ENCODE measurements at places on chromosomes 5 and 9.

DNA sequence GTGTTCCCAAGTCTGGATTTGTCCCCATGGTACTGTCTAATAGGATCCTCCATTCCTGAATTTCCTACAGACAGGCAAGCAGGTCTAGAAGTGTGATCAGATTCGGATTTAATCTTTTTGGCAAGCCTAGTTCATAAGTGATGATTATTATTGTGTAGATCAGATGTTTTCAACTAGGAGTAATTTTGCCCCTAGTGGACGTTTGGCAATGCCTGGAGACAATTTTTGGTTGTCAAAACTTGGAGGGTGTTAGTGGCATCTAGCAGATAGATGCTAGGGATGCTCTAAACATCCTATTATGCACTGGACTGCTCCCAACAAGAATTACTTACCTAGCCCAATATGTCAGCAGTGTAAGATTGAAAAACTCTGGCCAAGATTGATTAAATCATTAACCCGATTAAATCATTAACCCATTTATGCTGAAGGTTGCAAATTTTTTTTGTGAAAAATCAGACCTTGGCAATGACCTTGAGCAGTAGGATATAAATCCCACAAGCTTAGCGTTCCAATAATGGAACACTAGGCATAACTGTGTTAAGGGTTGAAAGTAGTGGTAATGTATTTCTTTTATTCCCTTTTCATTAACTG lies 28.2 kb downstream of the TCERG1 start:
- no peak overlapping the region for H3K4me3 ChIP-seq
- H3K27ac ChIP-seq = no peak overlapping the region
- H3K4me1 ChIP-seq = no peaks in the 10 kb centered on the region
- H3K36me3 ChIP-seq = peaks cover 35% of the 10 kb centered on the region

GRCh38 chr5:73540192-73540591 lies 25.2 kb downstream of the ANKRA2 start:
- H3K27me3 ChIP-seq = peaks cover 31% of the 10 kb centered on the region
- no peaks in the 10 kb centered on the region for H3K36me3 ChIP-seq
- no peak overlapping the region for H3K27ac ChIP-seq
- DNase-seq = no peak
- H3K4me1 ChIP-seq = no peaks in the 10 kb centered on the region

DNA sequence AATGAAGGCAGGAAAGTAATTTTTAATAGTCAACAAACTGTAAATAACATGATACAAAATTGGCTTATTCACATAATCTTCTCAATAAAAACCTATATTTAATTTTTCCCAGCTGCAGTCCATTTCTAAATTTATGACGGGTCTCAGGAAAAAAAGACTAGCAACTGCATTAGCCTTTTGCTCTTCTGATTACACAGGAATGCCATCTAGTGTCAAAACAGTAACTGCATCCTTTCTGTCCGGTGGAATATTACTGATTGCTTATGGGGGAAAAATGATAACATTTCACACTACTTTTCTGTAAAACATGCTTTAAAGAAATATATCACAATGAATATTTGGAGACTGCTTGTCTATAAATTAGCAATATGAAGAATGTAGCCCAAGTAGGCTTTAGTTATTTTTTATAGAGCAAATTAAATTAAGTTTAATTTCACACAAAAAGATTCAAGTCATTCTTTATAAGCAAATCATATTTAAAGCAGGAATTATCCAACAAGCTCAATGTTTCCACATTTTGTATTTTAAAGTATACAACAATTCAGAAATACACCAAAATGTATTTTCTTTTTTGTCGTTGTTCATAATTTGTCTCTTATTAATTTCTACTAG lies 534.7 kb downstream of the CDH10 start:
- H3K4me3 ChIP-seq = no peak overlapping the region
- no peak overlapping the region for H3K27ac ChIP-seq
- DNase-seq = no peak
- H3K27me3 ChIP-seq = no peaks in the 10 kb centered on the region
- no peaks in the 10 kb centered on the region for H3K4me1 ChIP-seq

GRCh38 chr5:109485030-109485429 lies 75.3 kb upstream of the PJA2 start:
- no peaks in the 10 kb centered on the region for H3K36me3 ChIP-seq
- no peaks in the 10 kb centered on the region for H3K4me1 ChIP-seq
- no peak overlapping the region for H3K4me3 ChIP-seq
- H3K27me3 ChIP-seq = no peaks in the 10 kb centered on the region

DNA sequence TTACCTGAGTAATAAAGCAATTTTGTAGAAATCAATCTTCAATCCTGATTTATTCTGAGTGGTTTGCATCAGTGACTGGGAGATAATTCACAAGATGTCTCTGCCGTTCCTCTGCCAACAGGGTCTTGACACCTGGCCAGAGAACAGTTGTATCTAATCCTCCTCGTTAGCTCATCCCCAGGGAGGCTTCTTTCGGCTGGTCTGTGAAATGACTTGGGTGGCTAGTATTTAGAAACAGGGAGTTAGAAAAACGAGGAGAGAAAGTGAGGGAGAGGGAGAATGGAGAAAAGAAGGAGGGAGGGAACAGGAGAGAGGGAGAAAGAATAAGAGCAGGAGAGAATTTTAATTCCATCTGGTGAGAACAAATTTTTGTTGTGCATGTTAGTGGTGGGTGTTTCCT lies 600.2 kb upstream of the TLE4 start:
- no peak for DNase-seq
- no peak overlapping the region for H3K4me3 ChIP-seq
- peaks cover 10% of the 10 kb centered on the region for H3K4me1 ChIP-seq
- no peaks in the 10 kb centered on the region for H3K27me3 ChIP-seq

- no peaks in the 10 kb centered on the region for H3K27me3 ChIP-seq
- no peaks in the 10 kb centered on the region for H3K36me3 ChIP-seq
- peak; percentile 80 for DNase-seq
- H3K27ac ChIP-seq = peak overlapping the region; percentile 94
These were observed 718 bp upstream of the DENND4C start for GRCh38 chr9:19229595-19230354.

DNA sequence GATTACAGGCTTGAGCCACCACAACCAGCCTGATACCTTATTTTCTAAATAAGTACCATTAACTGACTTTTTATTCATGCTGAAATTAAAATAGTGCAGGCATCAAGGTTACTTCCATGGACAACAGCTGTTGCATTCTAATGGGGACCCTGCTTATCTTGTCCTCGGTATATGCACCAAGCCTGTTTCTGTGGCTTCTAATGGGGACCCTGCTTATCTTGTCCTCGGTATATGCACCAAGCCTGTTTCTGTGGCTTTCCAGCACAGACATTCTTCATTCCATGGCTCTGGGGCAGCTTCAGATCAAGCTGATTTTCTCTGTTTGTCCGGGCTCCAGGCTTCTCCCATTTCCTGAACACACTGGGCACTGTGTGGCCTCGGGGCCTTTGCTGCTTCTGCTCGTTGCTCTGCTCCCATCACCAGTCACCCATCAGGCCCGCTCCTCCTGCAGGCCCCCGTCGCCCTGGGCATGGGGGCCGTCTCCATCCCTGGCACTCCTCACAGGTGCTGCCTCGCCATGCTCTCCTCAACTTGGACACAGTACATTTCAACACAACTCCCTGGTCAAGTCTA lies 30.7 kb downstream of the ZNF354A start:
- no peaks in the 10 kb centered on the region for H3K27me3 ChIP-seq
- H3K36me3 ChIP-seq = peaks cover 7% of the 10 kb centered on the region
- no peak overlapping the region for H3K4me3 ChIP-seq
- no peak overlapping the region for H3K27ac ChIP-seq

- no peak for DNase-seq
- H3K36me3 ChIP-seq = no peaks in the 10 kb centered on the region
- H3K4me1 ChIP-seq = peaks cover 12% of the 10 kb centered on the region
- no peaks in the 10 kb centered on the region for H3K27me3 ChIP-seq
- H3K4me3 ChIP-seq = no peak overlapping the region
These were observed 570.9 kb downstream of the TLE1 start for GRCh38 chr9:81118416-81118815.

- H3K27ac ChIP-seq = no peak overlapping the region
- peaks cover 10% of the 10 kb centered on the region for H3K27me3 ChIP-seq
- no peak overlapping the region for H3K4me3 ChIP-seq
- H3K4me1 ChIP-seq = no peaks in the 10 kb centered on the region
- no peak for DNase-seq
These were observed 159.1 kb downstream of the DOCK8 start for GRCh38 chr9:373759-374206.

- H3K27me3 ChIP-seq = no peaks in the 10 kb centered on the region
- H3K4me1 ChIP-seq = peaks cover 12% of the 10 kb centered on the region
- H3K27ac ChIP-seq = peak overlapping the region; percentile 71
- H3K36me3 ChIP-seq = no peaks in the 10 kb centered on the region
- no peak overlapping the region for H3K4me3 ChIP-seq
These were observed 23.3 kb upstream of the TRIM14 start for GRCh38 chr9:98142182-98142907.

GRCh38 chr5:8580298-8580697 lies 711.4 kb downstream of the MTRR start:
- no peaks in the 10 kb centered on the region for H3K36me3 ChIP-seq
- no peak overlapping the region for H3K4me3 ChIP-seq
- H3K27me3 ChIP-seq = no peaks in the 10 kb centered on the region
- no peaks in the 10 kb centered on the region for H3K4me1 ChIP-seq

DNA sequence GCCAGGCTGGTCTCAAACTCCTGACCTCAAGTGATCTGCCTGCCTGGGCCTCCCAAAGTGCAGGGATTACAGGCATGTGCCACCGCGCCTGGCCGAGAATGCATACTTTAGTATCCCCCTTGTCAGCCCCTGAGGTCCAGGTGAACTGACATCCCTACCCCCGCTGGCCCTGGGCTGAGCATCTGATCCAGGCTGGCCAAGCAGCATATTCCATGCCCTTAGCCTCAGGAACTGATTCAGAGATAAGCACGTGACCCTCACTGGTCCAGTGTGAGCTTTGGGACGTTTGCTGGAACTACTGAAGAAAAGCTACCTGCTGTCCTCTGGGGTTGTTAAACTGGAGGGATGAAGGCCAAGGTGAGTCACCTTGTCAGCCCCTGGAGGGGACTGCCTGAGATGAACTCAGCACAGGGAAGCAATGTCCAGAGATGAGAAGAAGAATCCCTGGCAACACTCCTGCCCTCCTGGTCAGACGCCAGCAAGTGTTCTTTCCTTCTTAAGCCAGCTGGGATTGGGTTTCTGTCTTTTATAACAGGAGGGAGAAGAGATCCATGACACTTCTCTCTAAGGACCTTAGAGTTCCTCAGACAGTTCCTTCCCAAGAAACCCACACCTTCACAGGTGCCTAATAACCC lies 59.1 kb upstream of the FBXW11 start:
- no peaks in the 10 kb centered on the region for H3K27me3 ChIP-seq
- H3K36me3 ChIP-seq = peaks cover 14% of the 10 kb centered on the region
- no peak overlapping the region for H3K27ac ChIP-seq
- H3K4me3 ChIP-seq = no peak overlapping the region
- DNase-seq = no peak

DNA sequence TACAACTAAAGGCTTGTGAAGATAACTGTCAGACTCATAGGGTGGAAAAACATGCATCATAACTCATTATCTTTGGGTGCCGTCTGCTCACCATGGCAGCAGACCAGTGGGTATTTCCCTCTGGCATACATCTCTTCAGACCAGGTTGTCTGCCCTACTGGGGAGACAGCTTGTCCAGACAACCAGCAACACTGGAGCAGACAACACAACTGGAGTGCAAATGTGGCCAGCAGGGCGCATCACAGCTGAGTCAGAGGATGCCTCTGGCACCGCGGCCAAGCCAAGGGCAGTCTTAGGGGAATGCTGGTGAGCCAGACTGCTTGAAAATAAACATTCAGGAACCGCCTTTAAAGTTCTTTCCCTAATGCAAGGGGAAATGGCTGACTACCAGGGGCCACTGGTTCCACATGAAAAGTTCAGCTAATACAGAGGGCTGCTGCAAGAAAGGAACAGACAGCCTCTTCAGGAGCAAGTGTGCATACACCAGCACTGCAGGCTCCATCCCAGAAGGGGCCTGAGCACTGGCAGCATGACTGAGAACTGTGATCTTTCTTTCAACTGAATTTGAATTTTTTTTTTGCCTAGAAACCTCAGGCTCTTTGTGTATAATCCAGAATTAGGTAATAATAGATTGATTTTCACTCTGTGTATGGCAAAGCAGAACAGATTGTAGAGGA lies 77.3 kb downstream of the MAMDC2 start:
- H3K36me3 ChIP-seq = no peaks in the 10 kb centered on the region
- no peak for DNase-seq
- no peak overlapping the region for H3K27ac ChIP-seq
- H3K4me1 ChIP-seq = no peaks in the 10 kb centered on the region
- H3K4me3 ChIP-seq = no peak overlapping the region
- H3K27me3 ChIP-seq = peaks cover 4% of the 10 kb centered on the region

DNA sequence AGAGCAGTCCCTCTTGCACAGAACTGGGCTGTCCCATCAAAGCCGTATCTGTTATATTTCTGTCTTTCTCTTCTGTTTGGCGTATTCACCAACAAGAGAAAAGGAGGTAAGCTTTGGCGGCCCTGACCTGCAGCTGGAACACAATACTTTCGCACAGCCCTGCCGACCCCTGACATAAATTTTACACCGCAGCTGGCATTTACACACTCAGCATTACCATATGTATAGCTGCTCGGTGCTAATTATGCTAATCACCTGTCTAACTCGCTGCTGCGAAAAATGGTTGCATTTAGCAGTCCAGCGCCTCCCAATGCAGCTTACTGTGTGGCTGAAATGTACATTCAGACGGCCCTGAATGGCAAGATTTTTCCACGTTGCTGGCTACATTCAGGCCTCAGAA lies 20.8 kb downstream of the PTCH1 start:
- H3K27ac ChIP-seq = peak overlapping the region; percentile 76
- H3K4me1 ChIP-seq = peaks cover 93% of the 10 kb centered on the region
- H3K36me3 ChIP-seq = peaks cover under 1% of the 10 kb centered on the region
- no peaks in the 10 kb centered on the region for H3K27me3 ChIP-seq
- DNase-seq = peak; percentile 34

DNA sequence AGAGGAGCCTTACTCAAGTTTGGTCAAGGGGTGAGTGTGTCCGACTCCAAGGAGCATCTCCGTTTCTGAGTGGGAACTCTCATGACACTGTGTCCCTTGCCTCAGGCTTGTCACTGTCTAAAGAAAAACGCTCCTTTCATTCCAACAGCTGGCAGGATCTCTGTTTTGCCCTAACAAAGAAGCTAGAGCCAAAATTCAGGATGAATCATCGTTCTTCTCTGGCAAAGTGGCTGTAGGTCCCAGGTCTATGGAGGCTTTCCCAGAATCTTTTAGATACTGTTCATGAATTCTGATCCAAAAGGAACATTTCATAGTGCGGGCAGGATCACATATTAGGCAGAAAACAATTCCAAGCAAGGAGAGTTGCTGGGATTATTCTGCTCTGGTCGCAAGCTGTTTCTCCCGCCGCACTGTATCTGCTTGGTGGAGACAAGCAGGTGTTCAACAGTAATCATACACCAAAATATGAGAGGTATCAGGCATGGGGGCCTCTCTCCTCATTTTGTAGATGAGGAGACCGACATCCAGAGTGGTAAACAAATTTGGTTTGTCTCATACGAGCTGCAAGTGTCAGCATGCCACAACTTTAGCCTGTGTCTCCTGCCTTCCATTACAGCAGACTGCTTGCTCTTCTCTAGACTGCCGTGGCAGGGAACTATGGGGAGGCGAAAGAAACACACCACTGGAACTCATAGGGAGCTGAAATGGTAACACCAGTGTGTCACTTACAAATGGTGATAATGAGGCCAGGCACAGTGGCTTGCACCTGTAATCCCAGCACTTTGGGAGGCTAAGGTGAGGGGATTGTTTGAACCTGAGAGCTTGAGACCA lies 72.6 kb downstream of the ENTREP1 start:
- no peaks in the 10 kb centered on the region for H3K36me3 ChIP-seq
- peaks cover 32% of the 10 kb centered on the region for H3K4me1 ChIP-seq
- no peak overlapping the region for H3K4me3 ChIP-seq

GRCh38 chr5:122492675-122493074 lies 180.6 kb downstream of the SNCAIP start:
- H3K27ac ChIP-seq = no peak overlapping the region
- no peaks in the 10 kb centered on the region for H3K4me1 ChIP-seq
- H3K4me3 ChIP-seq = no peak overlapping the region

All from neural crest cell (in vitro differentiated cells).